ENCODE measurements at places on chromosomes 4 and X.

- DNase-seq = no peak
These were observed 324.3 kb downstream of the GPAT3 start for GRCh38 chr4:83860200-83860599.

- DNase-seq = no peak
These were observed 103.2 kb downstream of the ANXA3 start for GRCh38 chr4:78654807-78655206.

- no peak for DNase-seq
These were observed 38.5 kb downstream of the MAGEB5 start for GRCh38 chrX:26254436-26254835.

- DNase-seq = peak; percentile 18
These were observed 285.0 kb upstream of the AADAT start for GRCh38 chr4:170374770-170375169.

DNA sequence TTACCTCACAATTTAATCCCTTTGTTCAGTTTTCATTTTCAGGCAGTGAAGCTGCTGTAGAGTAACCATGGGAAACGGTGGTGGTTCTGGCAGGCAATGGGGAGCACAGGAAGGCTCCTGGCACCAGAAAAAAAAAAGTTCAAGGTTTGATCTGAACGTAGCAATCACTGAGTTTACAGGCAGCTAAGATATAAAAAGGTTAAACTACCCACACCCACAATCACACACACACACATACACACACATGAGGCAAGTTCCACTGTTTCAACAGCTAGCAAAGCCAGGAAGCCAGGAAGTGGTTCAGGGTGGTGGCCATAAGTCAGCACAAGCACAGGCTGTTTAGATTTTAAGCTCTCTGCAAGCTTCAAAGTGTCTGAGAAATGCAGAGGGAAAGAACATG lies at the start of gene SULT1B1:
Gene SULT1B1 (minus strand): TSS at position 166 of the 400 bp plus-strand sequence. CDS start 5,403 bp downstream, outside the sequence.
- DNase-seq = no peak

- no peak for DNase-seq
These were observed 482.9 kb upstream of the BOD1L1 start for GRCh38 chr4:14110407-14110806.

DNA sequence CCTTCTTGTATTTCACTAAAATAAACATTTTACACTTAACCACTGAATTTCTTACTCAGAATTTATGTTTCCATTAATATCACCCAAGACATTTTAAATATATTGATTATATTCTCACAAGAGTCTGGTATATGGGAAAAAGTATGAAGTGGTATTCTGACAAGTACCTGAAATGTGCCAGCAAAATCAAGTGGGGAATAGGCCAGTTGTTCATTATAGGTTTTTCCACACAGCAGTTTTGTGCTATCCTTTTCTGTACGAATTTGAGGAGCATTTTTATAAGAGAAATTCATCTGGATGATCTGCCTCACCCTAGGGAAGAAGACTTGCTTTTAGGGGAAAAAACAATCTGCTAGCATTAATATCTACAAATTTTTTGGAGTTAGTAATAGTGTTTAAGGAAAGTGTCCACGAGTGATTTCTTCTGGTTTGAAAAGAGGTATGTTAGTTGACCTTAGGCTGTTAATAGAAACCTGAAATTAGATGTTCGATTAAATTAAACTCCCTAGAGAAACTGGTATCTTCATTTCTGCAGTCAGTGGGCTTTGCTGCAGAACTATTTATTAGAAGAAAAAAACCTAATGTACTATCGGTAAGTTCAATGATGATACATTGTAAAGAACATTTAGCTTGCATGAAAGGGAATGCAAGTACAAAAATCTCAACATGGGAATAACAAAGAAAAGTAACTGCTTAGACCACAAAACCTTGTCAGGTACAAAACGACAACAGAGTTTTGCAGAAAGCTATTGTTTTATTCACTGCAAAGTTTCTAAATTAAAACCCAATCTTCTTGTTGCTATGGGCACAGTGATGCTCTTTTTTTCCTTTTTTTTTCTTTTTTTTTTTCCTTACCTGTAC lies 1.8 kb downstream of the KLF3 start:
- DNase-seq = no peak

DNA sequence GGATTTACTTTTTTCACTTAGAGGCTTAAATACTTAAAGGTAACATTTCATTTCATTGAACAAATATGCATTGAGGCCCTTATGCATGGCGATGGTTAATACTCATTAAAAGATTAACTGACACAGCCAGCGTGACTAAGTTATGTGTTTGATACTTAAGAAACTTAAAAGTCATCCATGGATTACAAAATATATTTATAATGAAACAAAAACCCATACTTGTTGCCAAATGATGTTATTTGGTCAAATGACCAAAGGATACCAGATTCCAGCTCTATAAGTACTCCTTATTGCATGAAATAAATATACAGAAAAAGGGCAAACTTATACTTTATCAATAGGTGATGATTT lies 26.7 kb downstream of the ZNF330 start:
- no peak for DNase-seq

DNA sequence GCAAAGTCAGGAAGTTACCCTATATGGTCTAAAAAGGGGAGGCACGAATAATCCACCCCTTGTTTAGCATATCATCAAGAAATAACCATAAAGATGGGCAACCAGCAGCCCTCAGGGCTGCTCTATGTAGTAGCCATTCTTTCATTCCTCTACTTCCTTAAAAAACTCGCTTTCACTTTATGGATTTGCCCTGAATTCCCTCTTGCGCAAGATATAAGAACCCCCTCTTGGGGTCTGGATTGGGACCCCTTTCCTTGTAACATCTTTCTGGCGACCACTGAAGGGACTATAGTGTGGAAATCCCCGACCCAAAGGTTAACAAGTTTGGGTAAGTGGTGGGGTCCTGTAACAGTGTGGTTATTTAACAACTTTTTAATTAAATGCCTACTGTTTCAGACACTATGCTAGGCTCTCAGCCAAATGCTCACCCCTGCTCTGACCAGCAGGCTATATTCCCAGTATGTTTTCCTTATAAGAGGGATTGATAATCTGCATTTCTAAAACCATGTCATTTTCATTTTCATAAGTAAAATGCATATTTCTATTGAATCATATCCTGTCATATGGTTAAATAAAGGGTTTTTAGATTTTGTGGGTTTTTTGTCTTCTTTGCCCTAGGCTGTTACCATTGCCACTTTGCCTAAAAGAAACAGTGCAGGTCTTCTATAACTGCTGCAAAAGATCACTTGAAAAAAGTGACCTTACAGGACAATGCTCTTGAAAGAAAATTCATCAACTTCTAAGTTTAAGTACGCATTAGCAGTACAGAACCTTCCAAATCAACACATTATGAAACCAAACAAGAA lies 41.5 kb downstream of the ANAPC10 start:
- no peak for DNase-seq

DNA sequence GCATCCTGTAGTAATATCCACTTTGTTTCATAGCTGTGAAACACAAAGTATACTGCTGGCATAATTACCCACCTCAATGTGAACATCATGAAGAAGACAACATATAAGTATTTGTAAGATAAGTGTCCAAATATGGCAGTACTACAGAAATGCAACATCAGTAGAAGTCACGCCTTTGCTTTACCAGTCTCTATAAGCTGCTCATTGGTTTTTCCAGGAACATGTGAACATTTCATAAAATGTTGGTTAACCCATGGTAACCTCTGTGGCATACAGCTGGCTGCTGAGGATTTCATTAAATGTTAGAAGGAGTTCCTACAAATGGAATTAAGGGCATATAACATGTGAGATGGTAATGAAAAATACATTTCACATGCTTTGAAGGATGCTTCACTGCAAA lies 77.6 kb downstream of the PPP3CA start:
- no peak for DNase-seq

DNA sequence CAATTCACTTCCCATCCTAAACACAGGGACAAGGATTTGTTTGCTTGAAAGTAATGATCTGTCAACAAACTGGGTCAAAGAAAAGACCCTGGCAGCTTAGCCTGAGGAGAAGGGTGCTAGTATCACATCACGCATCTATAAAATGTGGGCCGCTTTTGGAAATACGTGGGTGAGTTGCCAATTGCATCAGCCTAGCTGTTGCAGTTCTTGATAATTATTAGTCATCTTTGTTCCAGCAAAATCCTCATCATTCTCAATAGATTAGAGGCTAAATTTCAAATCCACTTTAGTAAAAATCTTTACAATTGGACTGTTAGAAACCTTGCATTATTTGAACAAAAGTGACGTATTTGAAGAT lies 33.6 kb upstream of the TAPT1 start:
- no peak for DNase-seq

- no peak for DNase-seq
These were observed 91.7 kb downstream of the SPATA18 start for GRCh38 chr4:52142816-52143215.

GRCh38 chrX:9668537-9668936 lies 97.1 kb downstream of the GPR143 start:
- no peak for DNase-seq

DNA sequence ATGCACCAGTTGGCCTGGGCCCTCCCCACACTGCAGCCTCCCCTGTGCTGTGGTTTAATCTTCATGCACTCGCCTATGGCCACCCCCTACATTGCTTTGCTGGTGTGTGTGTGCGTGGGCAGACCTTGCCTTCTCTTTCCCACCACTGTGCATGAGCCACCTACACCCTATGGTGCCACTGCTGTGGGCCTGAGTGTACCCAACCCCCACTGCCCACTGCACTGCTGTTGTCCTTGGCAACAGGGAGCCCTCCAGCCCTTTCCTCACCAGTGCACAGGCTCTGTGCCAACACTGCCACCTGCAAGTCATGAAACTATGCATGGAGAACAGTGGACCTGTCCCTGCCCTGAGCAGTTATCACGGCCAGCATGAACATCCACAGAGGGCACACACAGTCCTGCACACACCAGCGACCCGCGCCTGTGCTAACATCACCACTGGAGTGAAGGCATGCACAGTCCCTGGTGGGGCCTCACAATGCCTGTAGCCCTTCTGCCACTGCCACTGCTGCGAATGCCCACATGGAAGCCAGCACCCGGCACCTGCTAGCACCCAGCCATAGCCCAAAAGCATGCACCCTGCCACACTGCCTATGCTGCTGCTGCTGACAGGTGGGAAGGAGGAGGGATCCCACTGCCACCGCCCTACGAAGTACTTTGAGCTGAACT lies 237.8 kb upstream of the ARSJ start:
- no peak for DNase-seq

- no peak for DNase-seq
These were observed 61.8 kb downstream of the BRWD3 start for GRCh38 chrX:80747832-80748231.

GRCh38 chrX:526295-527224 lies 104.0 kb upstream of the SHOX start:
- DNase-seq = no peak

DNA sequence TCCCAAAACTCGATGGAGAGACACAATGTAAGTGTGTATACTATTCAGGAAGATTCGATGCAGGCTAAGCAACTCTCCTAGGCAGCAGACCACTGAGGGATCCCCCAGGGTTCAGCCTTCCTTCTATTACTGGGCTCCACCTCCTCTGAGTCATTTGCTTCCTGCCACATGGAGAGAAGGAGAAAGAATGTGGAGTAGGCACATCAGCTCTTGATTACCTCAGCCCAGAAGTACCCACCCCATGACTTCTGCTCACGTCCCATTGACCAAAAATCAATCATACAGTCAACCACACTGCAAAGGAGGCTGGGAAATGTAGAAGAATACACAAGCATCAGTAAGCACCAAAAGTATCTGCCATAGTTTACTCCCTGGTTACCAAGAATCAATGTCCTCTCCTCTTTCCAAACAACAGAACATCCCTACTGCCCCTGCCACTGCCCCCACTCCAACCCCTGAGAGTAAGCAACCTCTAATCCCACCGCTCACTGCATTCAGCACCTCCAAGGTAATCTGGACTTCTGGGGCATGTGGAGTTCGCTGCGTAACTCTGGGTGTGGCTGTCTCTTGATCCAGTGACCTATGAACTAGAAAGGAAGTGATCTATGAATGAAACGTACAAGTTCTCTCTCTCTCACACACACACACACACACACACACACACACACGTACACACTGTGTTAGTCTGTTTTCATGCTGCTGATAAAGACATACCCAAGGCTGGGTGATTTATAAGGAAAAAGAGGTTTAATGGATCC lies 91.2 kb upstream of the C1QTNF7 start:
- no peak for DNase-seq

- DNase-seq = no peak
These were observed 517 bp downstream of the LEF1 start for GRCh38 chr4:108168160-108168670.

GRCh38 chrX:150587585-150588503 lies 19.4 kb downstream of the MTM1 start:
- no peak for DNase-seq

DNA sequence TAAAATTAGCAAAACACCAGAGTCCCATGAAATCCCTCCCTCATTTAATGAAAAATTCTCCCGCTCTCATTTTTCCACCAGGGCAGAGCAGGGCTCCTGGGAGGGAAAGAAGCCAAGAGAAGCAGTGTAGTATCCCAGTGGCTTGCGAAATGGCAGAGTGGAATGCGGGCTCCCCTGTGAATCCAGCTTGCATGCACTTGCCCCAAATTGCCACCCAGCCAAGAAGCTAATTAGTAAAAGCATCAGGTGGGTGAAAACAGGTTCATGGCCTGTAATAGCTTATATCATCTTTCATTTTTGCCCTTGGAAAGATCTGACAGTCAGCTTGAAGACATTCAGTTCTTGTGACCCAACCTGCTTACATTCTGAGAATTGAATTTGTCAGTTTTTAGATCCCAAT lies 10.1 kb downstream of the AMOT start:
- no peak for DNase-seq

DNA sequence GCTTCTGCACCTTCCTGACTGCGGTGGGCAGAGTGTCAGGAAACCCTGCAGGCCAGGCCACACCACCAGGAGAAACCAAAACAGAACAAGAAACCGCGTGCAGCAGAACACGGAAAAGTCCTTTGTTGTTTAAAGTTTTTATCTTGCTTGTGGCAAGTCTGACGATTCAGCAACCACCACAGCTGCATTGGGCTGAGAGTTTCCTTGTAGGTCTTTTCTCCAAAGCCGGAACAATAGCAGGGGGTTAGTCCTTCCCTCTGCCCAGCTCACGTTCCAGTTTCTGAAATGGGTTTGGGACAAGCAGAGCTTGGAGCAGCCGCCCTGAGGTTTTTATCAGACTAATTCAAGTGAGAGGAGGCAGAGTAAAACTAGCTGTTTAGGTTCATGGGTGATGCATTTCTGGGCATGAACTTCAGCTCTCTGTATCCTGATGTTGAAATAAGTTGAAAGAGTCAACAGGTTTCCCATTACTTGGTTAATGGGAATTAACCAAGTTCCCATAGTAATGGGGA lies 216.9 kb downstream of the PTTG2 start:
- DNase-seq = no peak

DNA sequence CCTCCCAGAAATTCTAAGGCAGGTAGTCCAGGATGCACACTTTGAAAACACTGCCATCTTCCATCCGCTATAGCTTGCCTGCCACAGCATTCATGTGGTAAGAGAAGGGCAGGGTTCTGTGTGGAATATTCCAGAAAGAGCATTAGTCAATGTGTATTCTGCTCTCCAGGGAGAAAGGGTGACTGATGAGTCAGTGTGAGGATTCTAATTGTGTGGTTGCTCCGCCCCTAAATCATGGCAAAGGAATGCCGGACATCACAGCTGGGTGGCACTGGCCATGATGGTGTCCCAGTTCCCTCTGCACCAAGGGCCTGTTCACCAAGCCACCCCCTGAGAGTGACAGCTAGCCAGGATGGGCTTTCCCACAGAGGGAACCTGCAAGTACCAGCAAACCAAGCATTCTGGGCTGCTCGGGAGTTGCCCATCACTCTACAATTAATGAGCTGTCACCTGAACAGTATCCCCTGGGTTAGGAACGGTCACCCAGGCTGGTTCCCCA lies 9.5 kb downstream of the IDS start:
- DNase-seq = no peak

GRCh38 chr4:1369479-1370079 lies 22.6 kb downstream of the UVSSA start:
- no peak for DNase-seq

GRCh38 chr4:22048323-22048722 lies 99.8 kb upstream of the KCNIP4 start:
- no peak for DNase-seq

Data from GM12891 (cell line).